Activated CD4-positive, alpha-beta T cell treated with anti-CD3 and anti-CD28 coated beads, Interleukin-2, amount 10 ng/mL, durations not matched to agents 24 days and 14 days (primary cell): ENCODE measurements at places on chromosomes 11 and 22. TPM values are rescaled to one million over a fixed set of nuclear protein-coding genes. Genes with fewer than 3 reads are reported as not detected.

GRCh38 chr22:37343348-37343747, 61.0 kb downstream of the CYTH4 start:
- H3K36me3 ChIP-seq = no peaks in the 10 kb centered on the region
- no peak overlapping the region for H3K27ac ChIP-seq
- no peak overlapping the region for H3K4me3 ChIP-seq
- H3K27me3 ChIP-seq = peaks cover 4% of the 10 kb centered on the region
- H3K4me1 ChIP-seq = no peaks in the 10 kb centered on the region

DNA sequence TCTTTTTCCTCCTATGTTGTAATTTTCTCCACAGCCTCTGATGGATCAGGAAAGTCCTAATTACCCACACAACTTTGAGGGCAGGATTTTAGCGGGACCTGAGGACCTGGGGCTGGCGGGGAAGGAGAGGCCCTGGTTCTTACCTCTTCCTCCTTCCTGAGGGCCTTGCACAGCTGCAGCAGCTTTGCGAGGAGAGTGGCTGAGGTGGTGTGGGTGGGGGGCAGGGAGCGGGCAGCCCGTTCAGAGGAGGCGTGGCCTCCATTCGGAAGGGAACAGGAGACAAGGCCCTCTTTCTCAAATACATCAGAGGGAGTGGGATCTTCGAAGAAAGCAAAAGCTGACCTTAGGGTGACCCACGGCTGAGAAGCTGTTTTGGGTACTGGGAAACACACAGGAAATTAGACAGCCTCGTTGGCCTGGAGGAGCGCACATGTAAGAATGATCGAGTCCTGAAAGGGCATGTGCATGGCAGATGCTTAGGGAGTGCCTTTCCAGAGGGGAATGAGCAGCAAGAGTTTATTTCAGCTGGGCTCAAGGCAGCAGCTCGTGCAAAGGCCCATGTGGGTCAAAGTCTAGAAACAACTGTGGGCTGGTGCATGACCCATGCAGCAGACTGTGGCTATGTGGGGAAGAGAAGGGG, 76.6 kb upstream of the NARS2 start:
- H3K4me1 ChIP-seq = peaks cover 36% of the 10 kb centered on the region
- peak overlapping the region; percentile 12 for H3K4me3 ChIP-seq
- peak overlapping the region; percentile 81 for H3K27ac ChIP-seq
- no peaks in the 10 kb centered on the region for H3K36me3 ChIP-seq
- DNase-seq = no peak
- H3K27me3 ChIP-seq = no peaks in the 10 kb centered on the region

DNA sequence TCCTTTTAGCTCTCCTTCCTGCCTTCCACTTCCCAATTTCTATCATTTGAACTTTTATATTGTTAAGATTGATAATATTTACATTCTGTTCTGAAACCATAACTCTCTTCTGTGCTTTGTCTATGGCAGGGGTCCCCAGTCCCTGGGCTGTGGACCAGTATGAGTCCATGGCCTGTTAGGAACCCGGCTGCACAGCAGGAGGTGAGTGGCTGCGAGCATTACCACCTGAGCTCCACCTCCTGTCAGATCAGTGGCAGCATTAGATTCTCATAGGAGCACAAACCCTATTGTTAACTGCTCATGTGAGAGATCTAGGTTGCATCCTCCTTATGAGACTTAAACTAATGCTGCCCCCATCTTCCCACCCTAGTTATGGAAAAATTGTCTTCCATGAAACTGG, 48.4 kb upstream of the HEPHL1 start:
- no peaks in the 10 kb centered on the region for H3K4me1 ChIP-seq
- no peak overlapping the region for H3K4me3 ChIP-seq
- no peak overlapping the region for H3K27ac ChIP-seq
- no peaks in the 10 kb centered on the region for H3K36me3 ChIP-seq
- DNase-seq = no peak

GRCh38 chr11:13115380-13115675, 106.2 kb downstream of the RASSF10 start:
- no peaks in the 10 kb centered on the region for H3K4me1 ChIP-seq
- H3K27me3 ChIP-seq = peaks cover 9% of the 10 kb centered on the region
- no peak overlapping the region for H3K4me3 ChIP-seq

DNA sequence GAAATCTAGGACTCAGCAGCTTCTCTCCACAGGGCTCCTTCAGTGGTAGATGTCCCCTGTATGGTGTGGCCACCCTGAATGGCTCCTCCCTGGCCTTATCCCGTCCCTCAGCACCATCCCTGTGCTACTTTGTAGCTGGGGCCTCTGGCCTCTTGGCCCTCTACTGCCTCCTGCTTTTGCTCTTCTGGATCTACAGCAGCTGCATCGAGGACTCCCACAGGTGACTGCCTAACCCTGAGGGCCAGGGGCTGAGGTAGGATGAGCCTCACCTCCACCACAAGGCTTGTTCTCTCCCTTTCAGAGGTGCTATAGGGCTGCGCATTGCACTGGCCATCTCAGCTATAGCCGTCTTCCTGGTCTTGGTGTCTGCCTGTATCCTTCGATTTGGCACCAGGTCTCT, 1.8 kb downstream of the TMEM179B start:
- H3K4me3 ChIP-seq = peak overlapping the region; percentile 90
- H3K27ac ChIP-seq = peak overlapping the region; percentile 54
- H3K4me1 ChIP-seq = peaks cover 43% of the 10 kb centered on the region
- H3K27me3 ChIP-seq = no peaks in the 10 kb centered on the region
- peaks cover 50% of the 10 kb centered on the region for H3K36me3 ChIP-seq

GRCh38 chr11:134082990-134083389, 14.1 kb downstream of the JAM3 start:
- H3K4me1 ChIP-seq = no peaks in the 10 kb centered on the region
- peaks cover 10% of the 10 kb centered on the region for H3K27me3 ChIP-seq
- peaks cover 7% of the 10 kb centered on the region for H3K36me3 ChIP-seq
- no peak overlapping the region for H3K27ac ChIP-seq
- no peak for DNase-seq
- no peak overlapping the region for H3K4me3 ChIP-seq

- DNase-seq = no peak
- peaks cover 2% of the 10 kb centered on the region for H3K27me3 ChIP-seq
- no peak overlapping the region for H3K27ac ChIP-seq
- H3K4me3 ChIP-seq = no peak overlapping the region
Observed at GRCh38 chr11:70036971-70037882, 40.9 kb upstream of the ANO1 start.

GRCh38 chr22:43227239-43227630, 40.3 kb upstream of the TTLL12 start:
- no peak for DNase-seq
- peaks cover 5% of the 10 kb centered on the region for H3K4me1 ChIP-seq
- no peak overlapping the region for H3K27ac ChIP-seq
- H3K27me3 ChIP-seq = peaks cover 2% of the 10 kb centered on the region
- H3K36me3 ChIP-seq = no peaks in the 10 kb centered on the region
- no peak overlapping the region for H3K4me3 ChIP-seq

DNA sequence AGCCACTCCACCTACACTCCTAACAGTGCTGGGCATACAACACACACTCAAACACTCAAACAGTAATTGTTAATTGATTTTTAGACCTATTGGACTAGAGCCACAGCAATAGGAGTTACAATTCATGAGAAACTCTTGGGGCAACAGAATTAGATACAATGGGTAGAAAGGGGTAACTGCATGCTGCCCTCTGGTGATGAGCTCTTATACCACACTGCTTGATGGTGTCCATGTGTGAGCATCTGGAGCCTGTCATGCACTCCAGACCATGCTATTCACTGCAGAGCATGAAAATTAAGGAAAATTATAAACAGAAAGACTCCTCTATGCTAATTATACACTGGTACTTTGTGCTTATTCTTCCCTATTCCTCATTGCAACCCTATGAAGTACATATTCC, 975.5 kb upstream of the CCDC90B start:
- DNase-seq = no peak
- no peaks in the 10 kb centered on the region for H3K36me3 ChIP-seq
- no peaks in the 10 kb centered on the region for H3K27me3 ChIP-seq
- H3K27ac ChIP-seq = no peak overlapping the region
- H3K4me1 ChIP-seq = no peaks in the 10 kb centered on the region

DNA sequence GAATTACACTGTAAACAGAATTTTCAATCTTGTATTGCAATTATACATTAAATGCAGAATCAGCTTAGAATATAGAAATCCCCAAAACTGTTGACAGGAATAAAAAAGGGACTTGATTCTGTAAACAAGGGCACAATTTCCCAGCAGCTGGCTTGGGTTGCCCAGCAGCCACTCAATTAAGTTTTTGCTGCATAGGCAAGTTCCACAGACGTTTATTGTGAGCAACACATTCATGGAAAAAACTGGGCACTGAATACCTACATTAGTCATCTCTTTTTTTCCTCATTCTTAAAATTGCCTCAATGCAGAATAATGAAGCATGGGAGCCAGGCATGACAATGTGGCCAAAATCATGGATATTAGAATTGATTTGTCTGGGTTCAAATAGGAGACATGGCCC, 421.8 kb upstream of the ANO5 start:
- no peak overlapping the region for H3K4me3 ChIP-seq
- DNase-seq = no peak

Gene PKP3
- total RNA-seq = not detected in 2 replicates

Gene GPHA2
- total RNA-seq = not detected in 2 replicates

DNA sequence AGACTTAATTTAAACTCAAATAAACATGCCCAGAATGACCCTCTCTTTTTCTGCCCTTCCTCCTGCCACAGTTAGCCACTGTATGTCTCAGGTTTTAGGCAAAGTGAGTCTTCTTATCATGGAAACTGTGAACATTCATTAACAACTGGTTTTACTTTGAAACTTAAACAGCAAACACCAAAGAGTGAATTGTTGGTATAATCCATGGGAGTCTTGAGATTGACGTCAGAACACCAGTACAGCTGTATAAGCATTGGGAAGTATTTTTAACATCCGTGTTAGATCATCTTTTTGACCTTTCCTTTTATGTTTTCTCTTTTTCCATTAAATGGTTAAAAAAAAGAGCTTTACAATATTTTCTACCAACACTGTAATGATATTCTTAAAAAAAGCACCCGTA, 38.9 kb downstream of the ARHGEF12 start:
- no peak for DNase-seq
- no peaks in the 10 kb centered on the region for H3K4me1 ChIP-seq
- H3K4me3 ChIP-seq = no peak overlapping the region
- H3K27me3 ChIP-seq = peaks cover 30% of the 10 kb centered on the region

- no peak overlapping the region for H3K4me3 ChIP-seq
- peaks cover 14% of the 10 kb centered on the region for H3K27me3 ChIP-seq
- H3K36me3 ChIP-seq = no peaks in the 10 kb centered on the region
- no peak for DNase-seq
Observed at GRCh38 chr11:59224351-59224928, 11.7 kb upstream of the MPEG1 start.

- no peak overlapping the region for H3K4me3 ChIP-seq
- no peak overlapping the region for H3K27ac ChIP-seq
- H3K4me1 ChIP-seq = peaks cover 15% of the 10 kb centered on the region
- no peak for DNase-seq
- peaks cover 74% of the 10 kb centered on the region for H3K27me3 ChIP-seq
Observed at GRCh38 chr11:117878939-117879475, 2.5 kb upstream of the FXYD6 start.

Gene PPFIBP2
- 1.2 and 1.6 TPM in 2 replicates for total RNA-seq

GRCh38 chr11:128874427-128874826, 7.3 kb upstream of the KCNJ1 start:
- no peak overlapping the region for H3K4me3 ChIP-seq
- no peaks in the 10 kb centered on the region for H3K4me1 ChIP-seq
- no peak for DNase-seq
- peaks cover 26% of the 10 kb centered on the region for H3K27me3 ChIP-seq
- no peak overlapping the region for H3K27ac ChIP-seq

GRCh38 chr11:125379981-125380380, 116.1 kb downstream of the FEZ1 start:
- no peak overlapping the region for H3K27ac ChIP-seq
- H3K4me3 ChIP-seq = no peak overlapping the region
- H3K36me3 ChIP-seq = no peaks in the 10 kb centered on the region
- no peak for DNase-seq
- no peaks in the 10 kb centered on the region for H3K4me1 ChIP-seq

GRCh38 chr11:100910808-100911207, 218.8 kb downstream of the PGR start:
- H3K27ac ChIP-seq = no peak overlapping the region
- H3K4me1 ChIP-seq = no peaks in the 10 kb centered on the region
- no peaks in the 10 kb centered on the region for H3K36me3 ChIP-seq
- H3K27me3 ChIP-seq = no peaks in the 10 kb centered on the region
- H3K4me3 ChIP-seq = no peak overlapping the region

GRCh38 chr22:29308791-29309262, 2.4 kb downstream of the GAS2L1 start:
- peaks cover 6% of the 10 kb centered on the region for H3K4me1 ChIP-seq
- H3K4me3 ChIP-seq = peak overlapping the region; percentile 41
- peak; percentile 78 for DNase-seq
- H3K27me3 ChIP-seq = peaks cover 26% of the 10 kb centered on the region
- no peaks in the 10 kb centered on the region for H3K36me3 ChIP-seq

- H3K27me3 ChIP-seq = peaks cover 19% of the 10 kb centered on the region
- peak; percentile 77 for DNase-seq
- peak overlapping the region; percentile 68 for H3K4me3 ChIP-seq
- peaks cover 24% of the 10 kb centered on the region for H3K4me1 ChIP-seq
- H3K36me3 ChIP-seq = no peaks in the 10 kb centered on the region
Observed at GRCh38 chr22:32202539-32203180, 2.2 kb downstream of the RFPL2 start.

GRCh38 chr22:35021161-35021560, 44.8 kb upstream of the ISX start:
- DNase-seq = no peak
- H3K27ac ChIP-seq = no peak overlapping the region
- H3K4me1 ChIP-seq = peaks cover 2% of the 10 kb centered on the region
- H3K4me3 ChIP-seq = no peak overlapping the region
- H3K27me3 ChIP-seq = peaks cover 5% of the 10 kb centered on the region
- H3K36me3 ChIP-seq = no peaks in the 10 kb centered on the region

- H3K4me1 ChIP-seq = peaks cover 31% of the 10 kb centered on the region
- DNase-seq = peak; percentile 90
- peak within 1 kb of the TSS; percentile 94 for H3K27ac ChIP-seq
- H3K4me3 ChIP-seq = peak within 1 kb of the TSS; percentile 98
- no peaks in the 10 kb centered on the region for H3K27me3 ChIP-seq
Observed at GRCh38 chr11:126282736-126283591, at the start of gene TIRAP. Gene TIRAP (plus strand): TSS chr11:126283093. CDS start chr11:126290895, 7,802 bp downstream.

DNA sequence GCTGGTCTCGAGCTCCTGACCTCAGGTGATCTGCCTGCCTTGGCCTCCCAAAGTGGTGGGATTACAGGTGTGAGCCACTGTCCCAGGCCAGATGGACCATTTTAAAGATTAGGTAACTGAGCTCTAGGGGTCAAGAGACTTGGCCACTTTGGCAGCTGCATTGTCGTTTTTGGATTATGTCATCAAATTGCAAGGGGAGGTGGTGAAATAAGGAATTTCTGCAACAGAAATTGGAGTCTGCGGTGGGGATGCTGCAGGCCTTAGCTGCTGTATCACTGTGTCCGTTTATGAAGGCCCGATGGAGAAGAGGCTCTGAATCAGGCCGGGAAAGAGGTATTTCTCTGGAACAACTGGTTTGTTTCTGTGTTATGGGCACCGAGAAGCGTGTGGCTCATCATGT, 34.6 kb downstream of the PTPRJ start:
- no peak overlapping the region for H3K4me3 ChIP-seq
- H3K36me3 ChIP-seq = peaks cover 30% of the 10 kb centered on the region
- DNase-seq = no peak

Gene MMP10
- total RNA-seq = 0.14 TPM in 1 of 2 replicates, not detected in the other

- H3K27me3 ChIP-seq = no peaks in the 10 kb centered on the region
- H3K27ac ChIP-seq = no peak overlapping the region
- no peaks in the 10 kb centered on the region for H3K4me1 ChIP-seq
- H3K4me3 ChIP-seq = no peak overlapping the region
Observed at GRCh38 chr11:36877149-36877548, 279.1 kb upstream of the RAG2 start.
